Cerebellum (tissue), 4 donors: ENCODE measurements at places on chromosomes 2 and 18.

DNA sequence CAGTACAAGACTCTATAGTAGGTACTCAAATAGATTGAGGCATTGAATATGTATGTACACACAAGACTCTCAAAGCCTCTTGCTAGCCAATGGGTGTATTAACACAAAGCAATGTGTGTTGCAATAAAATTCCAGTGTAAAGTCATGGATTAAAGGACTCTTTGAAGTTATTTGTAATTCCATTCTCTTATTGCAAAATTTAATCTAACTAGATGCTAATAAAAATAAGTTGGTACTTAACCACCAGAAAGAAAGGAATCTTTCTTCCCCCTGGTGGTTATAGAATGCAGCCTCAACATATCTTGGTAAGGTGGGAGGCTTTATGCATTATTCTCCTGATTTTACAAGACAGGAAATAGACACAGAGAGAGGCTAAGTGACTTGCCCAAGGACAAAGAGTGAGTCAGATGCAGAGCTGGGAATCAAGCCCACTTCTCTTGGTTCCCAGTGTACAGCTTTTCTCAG is 18.0 kb downstream of the LRP1B start:
- DNase-seq = no peak

DNA sequence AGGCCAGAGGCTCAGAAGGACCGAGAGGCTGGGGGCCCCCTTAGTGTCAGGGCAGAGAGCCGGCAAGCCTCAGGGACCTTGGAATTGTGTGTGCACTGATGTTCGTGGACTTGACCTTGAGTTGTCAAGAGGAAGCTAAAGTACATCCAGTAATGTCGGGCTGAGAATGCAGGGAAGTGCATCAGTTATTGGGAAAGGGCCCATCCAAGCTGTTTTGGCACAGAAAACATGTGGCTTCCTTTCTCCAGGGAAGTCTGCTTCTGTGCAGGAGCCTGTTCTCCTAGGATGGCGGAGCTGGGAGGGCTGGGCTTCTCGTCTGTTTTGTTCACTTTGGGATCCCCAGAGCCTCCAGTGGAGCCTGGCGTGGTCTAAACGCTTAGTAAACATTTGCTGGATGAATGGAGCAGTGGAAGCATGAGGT is 23.7 kb downstream of the ATOH8 start:
- DNase-seq = no peak

GRCh38 chr2:120871881-120872620 is 136.4 kb downstream of the GLI2 start:
- no peak for DNase-seq

GRCh38 chr18:24368749-24369148 is 28.9 kb downstream of the OSBPL1A start:
- no peak for DNase-seq

GRCh38 chr2:121833358-121833723 is 77.9 kb downstream of the TSN start:
- no peak for DNase-seq
